Gastrocnemius medialis (tissue), 4 donors: ENCODE measurements at places on chromosomes 2 and 18. TPM values are rescaled to one million over a fixed set of nuclear protein-coding genes. Genes with fewer than 3 reads are reported as not detected.
A peak's percentile ranks its signal among the peaks of the same experiment; 100 is the strongest.

- no peak for DNase-seq
These were observed 500.1 kb downstream of the ARHGAP15 start for GRCh38 chr2:143629340-143629739.

DNA sequence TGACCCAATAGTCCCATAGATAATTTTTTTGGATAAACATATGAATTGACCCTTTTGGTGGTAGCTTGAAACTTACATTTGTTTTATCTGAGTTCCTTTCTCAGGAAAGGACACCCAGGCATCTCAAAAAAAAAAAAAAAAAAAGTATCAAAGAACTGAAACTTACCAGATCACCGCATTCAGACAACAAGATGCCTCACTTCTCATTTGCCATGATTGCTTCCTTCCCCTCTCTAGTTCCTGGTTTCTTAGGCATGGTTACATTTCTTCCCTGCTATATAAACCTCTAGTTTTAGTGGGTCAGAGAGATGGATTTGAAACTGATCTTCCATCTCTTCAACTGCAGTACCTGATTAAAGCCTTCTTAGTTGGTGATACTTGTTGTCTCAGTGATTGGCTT lies 240.1 kb downstream of the ACKR3 start:
- DNase-seq, result no peak

GRCh38 chr2:183614799-183615435 lies 490.7 kb downstream of the NUP35 start:
- peak; percentile 74 for DNase-seq

- DNase-seq, result no peak
These were observed 76.0 kb downstream of the RFTN2 start for GRCh38 chr2:197599285-197599965.

- DNase-seq, result no peak
These were observed 228.0 kb downstream of the PIK3C3 start for GRCh38 chr18:42182728-42183700.

GRCh38 chr2:173296235-173296634 lies 58.4 kb upstream of the CDCA7 start:
- DNase-seq, result no peak

- DNase-seq, result no peak
These were observed 55.2 kb upstream of the PAX3 start for GRCh38 chr2:222353993-222354392.

DNA sequence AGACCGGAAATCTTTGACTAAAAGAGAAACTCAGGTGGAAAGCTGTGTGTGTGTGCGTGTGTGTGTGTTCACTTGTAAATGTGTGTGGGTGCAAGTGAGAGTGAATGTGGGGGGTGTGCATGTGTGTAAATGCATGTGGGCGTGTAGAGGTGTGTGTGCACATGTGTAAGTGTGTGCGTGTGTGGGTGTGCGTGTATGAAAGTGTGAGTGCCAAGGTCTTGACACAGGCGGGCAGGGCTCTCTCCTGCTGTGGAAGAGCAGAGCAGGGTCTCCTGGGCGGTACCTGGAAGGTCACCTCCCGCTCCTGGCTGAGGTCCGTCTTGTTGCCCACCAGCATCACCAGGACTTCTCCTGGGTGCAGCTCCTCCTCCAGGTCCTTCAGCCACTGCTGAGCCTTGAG lies 10.6 kb downstream of the PRLH start:
- DNase-seq, result no peak

DNA sequence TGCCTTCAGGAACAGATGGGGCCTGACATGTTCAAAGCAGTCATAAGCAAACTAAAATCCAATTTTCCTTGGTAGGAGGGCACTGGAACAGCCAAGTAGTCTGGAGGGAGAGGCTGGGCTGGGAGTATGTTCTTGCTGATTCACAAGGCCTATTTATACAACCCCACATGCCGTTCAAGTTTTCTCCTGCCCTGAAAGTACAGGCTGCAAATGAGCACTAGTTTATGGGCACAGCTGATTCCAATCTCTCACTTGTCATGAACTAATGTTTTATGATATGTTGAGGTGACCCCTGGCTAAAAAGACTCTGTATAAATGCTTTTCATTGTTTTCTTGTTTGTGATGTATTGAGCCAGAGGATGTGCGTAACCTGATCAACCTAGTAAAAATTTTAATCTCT lies 183.4 kb upstream of the SRD5A2 start:
- peak; percentile 43 for DNase-seq

- DNase-seq, result peak; percentile 7
These were observed 298.4 kb downstream of the NDUFA10 start for GRCh38 chr2:239726631-239727181.

SULT1C2 gene
- total RNA-seq, result 0.10 TPM

GRCh38 chr2:95301876-95302641 lies 4.9 kb downstream of the KCNIP3 start:
- DNase-seq, result no peak

- no peak for DNase-seq
These were observed 600.5 kb downstream of the SATB2 start for GRCh38 chr2:198857246-198857645.

GRCh38 chr18:47975105-47975504 lies 44.6 kb upstream of the SMAD2 start:
- no peak for DNase-seq

DNA sequence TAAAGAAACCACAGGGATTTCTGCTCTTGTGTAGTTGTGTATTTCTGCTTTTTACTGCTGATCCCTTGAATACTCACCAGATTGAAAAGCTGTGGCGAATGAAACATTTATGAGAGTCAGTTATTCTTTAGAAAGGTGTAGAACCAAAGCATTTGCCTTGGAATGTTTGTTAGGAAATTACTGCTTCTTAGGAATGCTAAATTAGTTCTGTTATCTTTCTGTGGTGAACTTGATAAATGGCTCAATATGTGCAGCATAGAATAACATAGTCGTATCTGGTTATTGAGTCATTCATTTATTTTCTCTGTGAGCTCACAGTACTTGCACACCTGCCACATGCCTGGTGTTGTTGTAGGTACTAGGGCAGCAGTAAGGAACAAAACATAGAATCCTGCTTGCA lies 57.0 kb upstream of the FAM237A start:
- no peak for DNase-seq

GRCh38 chr2:173104156-173104555 lies 28.5 kb downstream of the MAP3K20 start:
- DNase-seq, result no peak
